Thoracic aorta (tissue), 2 donors: ENCODE measurements at places on chromosomes 5 and 9. TPM values are rescaled to one million over a fixed set of nuclear protein-coding genes. Genes with fewer than 3 reads are reported as not detected.

Gene IL3
- not detected for total RNA-seq

DNA sequence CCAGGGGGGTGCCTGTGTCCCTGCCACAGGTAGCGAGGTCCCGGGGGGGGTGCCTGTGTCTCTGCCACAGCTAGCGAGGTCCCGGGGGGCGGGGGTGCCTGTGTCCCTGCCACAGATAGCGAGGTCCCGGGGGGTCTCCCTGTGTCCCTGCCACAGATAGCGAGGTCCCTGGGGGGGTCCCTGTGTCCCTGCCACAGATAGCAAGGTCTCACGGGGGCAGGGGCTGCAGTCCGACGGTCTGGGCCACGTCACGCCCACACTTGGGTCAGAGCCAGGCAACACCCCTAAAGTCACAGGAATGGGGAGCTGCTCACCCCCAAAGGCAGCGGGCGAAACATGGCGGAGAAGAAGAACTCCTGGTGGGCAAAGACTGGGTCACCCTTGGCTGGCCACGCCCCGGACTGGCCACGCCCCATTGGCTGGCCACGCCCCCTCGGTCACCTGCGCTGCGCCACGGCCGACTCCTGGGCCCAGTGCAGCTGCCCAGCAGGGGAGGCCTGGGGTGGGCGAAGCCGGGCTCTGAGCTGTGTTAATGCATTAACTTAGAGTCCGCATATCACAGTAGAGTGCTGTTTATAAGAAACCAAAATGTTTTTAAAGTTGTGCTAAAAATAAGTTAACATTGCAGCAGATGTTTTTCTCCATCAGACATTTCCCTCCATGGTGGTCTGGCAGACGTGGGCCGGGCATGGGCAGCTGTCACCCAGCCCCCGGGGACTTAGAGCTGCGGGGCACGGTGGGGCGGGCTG is 7.0 kb downstream of the NOXA1 start:
- no peaks in the 10 kb centered on the region for H3K36me3 ChIP-seq
- no peak for DNase-seq
- H3K4me1 ChIP-seq = no peaks in the 10 kb centered on the region
- no peak overlapping the region for H3K4me3 ChIP-seq

- H3K36me3 ChIP-seq = no peaks in the 10 kb centered on the region
- no peak for DNase-seq
- no peak overlapping the region for H3K27ac ChIP-seq
- H3K27me3 ChIP-seq = no peaks in the 10 kb centered on the region
- no peak overlapping the region for H3K4me3 ChIP-seq
Observed at GRCh38 chr5:168076561-168076991, 214.9 kb upstream of the WWC1 start.

DNA sequence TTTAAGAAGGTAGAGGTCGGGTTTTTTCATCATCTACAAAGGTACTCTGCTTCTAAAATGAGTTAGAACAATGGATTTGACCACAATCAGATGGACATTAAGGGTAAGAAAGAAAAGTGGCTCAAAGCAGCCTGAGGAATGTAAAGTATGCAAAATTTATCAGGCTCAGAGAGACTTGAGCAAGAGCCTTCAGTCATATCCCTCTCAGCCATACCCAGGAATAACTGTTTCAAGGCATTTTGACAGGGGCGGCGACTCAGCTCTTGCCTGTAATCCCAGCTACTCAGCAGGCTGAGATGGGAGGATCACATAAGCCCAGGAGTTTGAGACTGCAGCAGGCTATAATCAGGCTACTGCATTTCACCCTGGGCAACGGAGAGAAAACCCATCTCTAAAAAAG is 38.8 kb upstream of the ANXA2R start:
- peaks cover 7% of the 10 kb centered on the region for H3K36me3 ChIP-seq
- H3K4me3 ChIP-seq = no peak overlapping the region
- H3K27ac ChIP-seq = no peak overlapping the region
- H3K27me3 ChIP-seq = no peaks in the 10 kb centered on the region

DNA sequence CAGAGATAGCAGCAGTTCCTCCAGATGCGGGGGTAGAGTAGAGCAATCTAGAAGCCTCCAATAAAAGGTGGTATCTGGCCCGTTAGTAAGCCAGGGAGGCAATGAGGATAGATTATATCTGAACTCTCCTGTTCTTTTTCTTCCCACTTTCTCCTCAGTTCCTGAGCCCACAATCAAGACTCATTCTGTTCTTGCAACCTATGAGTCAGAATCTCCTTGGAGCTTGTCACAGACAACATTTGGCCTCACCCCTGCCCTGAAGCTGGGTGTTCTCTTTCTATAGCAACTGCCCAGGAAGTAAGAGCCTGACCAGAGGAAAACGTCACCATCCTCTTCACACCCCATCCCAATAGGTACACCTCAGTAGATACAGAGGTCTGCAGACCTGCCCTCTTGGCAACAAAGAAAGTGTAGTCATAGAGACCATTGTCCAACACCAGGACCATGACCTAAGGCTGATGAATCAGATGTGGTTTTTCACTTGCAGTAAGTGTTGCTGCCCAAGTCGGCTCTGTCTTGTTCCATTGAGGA is 76.3 kb upstream of the PCA3 start:
- no peaks in the 10 kb centered on the region for H3K36me3 ChIP-seq
- peak; percentile 38 for DNase-seq
- H3K27ac ChIP-seq = peak overlapping the region; percentile 62
- H3K4me3 ChIP-seq = no peak overlapping the region

- H3K4me1 ChIP-seq = no peaks in the 10 kb centered on the region
- H3K27me3 ChIP-seq = no peaks in the 10 kb centered on the region
- DNase-seq = no peak
- no peak overlapping the region for H3K27ac ChIP-seq
Observed at GRCh38 chr5:143820451-143820850, 8.5 kb downstream of the HMHB1 start.
